ENCODE measurements at places on chromosomes 11 and 22. TPM values are rescaled to one million over a fixed set of nuclear protein-coding genes. Genes with fewer than 3 reads are reported as not detected.

DNA sequence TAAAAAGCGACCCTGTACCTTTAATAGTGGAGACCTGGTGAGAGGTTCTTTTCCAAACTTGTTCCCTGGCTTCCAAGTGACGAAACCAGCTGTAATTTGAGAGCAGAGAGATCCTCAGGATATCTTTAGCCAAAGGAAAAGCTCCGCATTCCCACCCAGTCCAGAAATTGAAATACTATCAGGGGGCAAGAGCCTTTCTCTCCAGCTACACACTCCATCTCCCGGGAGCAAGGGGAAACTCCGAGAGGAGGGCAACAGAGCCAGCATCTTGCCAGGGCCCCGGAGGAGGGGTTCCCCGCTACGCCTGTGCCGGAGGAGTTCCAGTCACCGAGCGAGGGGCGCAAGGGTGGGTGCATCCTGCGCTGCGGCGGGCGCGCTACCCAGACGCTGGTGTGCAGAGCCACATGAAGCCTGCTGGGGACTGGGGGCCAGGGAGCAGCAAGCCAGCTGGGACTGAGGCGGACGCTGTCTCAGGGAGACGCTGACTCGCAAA, at the start of gene FIBIN:
TSS of gene FIBIN (plus strand) at position 148 of the 493 bp plus-strand sequence. CDS start 415 bp downstream, outside the sequence.
- no peak for DNase-seq

- no peak for DNase-seq
Observed at GRCh38 chr11:32870676-32871075, 21.9 kb upstream of the QSER1 start.

DNA sequence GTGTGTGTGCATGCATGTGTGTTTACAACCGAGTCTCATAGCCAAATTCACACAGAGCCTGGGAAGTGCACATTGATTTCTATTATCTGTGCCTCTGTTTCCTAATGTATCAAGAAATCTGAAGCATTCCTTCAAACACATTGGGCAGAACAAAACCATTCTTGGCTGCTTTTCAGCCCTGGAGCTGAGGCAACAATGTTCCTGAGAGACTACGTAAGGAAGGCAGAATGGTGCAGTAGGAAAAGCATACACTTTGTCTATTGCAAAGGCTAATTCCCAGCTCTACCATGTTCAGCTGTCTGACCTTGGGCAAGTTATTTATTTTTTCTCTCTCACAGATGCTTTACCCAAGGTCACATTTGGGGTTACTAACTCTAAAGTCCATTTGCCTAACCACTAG, 575.5 kb downstream of the SOX6 start:
- no peak for DNase-seq

- DNase-seq, result no peak
Observed at GRCh38 chr11:86741484-86741835, 58.9 kb upstream of the PRSS23 start.

DNA sequence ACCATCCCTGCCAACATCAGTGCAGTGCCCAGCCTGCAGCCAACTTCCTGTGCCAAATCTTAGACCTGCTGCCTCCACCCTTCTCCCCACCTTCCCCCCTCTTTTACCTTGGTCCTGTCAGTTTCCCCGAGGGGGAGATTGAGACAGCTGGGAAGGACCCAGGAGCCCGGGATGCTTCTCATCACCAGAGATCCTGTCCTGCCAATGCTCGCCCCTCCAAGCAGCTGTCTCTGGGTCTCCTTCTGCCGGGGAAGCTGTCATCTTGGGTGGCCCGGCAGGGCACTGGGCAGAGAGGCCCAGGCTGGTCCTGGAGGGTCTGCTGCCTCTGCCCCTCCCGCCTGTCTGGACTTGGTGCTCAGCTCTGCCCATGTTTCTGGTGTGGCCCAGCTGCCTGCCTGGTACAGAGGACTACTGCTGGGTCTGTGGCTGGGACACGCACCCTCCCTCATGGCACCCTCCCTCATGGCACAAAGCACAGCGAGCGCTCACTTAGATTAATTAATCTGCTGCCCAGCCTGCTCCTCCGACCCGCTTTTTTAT, 60.4 kb upstream of the THY1 start:
- no peak for DNase-seq

DNA sequence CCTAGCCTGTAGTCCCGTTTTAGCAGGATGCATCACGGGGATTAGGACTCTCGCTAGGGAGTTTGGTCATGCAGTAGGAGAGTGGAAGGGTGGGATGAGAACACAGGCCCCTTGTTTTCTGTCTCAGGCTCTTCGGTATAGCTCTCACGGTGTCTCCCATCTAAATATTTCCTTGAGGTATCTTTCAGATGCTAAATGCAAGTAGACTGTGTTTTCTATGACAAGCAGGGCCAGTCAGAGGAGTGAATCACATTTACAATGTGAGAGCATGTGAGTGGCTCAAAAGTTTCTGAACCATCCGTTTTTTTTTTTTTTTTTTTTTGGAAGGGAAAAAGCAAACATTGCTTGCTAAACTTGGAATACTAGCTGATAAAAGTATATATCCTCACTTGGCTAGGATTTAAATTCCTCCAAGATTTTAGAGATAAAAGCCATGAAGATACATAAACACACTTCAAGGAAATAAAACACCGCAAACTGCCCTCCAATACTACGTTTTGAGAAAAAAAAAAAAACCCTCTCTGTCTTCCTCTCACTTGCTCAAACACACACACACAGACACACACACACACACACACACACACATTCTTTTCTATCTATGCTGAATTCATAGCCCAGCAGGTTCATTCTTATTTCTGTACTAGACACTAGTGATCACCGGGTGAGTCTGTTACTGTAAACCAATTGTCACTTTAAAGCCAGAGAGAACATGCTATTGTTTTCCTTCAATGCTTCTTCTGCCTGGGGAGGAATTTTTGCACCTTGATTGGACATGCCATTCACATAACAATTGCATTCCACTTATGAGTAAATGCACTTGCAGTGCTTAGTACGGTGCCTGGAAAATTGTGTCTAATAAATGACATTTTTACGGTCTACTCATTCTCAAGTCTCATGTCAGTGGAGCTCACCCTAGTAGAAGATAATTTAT, 224.6 kb upstream of the CCDC90B start:
- DNase-seq, result no peak

DNA sequence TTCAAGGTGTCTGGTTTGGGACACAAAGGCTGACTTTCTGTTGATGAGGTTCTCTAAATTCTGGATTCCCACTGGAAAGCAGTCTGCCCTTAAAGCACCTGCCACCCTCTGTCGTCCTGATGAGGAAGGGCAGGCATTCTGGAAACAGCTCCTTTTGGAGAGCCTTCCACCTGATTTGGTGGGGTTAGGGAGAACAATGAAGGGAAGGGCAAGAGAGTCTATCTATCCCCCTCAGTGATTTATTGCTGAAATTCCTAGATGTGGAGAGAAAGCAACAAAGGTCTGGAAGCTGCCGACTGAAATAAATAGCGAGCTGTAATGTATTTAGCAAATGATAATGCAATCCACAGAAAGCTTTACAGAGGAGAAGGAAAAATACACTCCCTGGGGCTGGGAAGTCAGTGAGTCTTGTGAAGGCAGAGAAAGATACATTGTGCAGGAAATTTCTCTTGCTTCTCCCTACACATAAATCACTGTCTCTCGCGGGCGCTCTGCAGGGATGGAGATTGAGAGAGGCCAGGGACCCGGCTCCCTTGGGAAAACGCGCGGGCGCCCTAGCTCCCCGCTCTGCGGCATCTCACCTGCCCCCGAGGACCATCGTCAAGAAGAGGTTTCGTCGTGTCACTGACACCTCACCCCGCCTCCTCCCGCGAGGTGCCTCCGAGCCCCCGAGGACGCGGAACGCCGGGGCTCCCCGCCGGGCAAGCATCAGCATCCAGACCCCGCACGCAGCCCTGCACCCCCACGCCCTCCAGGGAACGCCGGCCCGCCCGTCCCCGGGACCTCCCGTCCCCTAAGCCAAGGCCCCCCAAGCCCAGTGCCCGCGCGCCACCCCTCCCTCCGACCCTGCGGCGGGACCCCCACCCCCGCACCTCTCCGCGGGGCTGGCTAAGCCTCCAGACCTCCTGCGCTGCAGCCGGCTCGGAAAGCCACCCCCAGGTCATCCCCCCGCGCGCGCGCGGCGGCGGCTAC, 673 bp downstream of the CDON start:
- no peak for DNase-seq

DNA sequence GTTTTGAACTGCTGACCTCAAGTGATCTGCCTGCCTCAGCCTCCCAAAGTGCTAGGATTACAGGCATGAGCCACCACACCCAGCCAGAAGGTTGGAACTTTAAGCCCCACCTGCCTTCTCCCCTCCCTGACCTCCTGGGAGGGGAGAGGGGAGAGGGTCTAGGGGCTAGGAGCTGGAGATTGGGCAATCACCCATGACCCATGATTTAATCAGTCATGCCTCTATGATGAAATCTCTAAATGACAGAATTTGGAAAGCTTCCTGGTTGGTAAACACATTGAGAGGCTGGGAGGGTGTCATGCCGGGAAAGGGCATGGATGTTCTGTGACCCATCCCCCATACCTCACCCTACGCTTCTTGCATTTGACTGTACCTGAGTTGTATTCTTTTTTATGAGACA, 17.1 kb upstream of the TFIP11 start:
- DNase-seq, result no peak

- DNase-seq, result no peak
Observed at GRCh38 chr11:77026221-77026620, 8.0 kb upstream of the B3GNT6 start.

DNA sequence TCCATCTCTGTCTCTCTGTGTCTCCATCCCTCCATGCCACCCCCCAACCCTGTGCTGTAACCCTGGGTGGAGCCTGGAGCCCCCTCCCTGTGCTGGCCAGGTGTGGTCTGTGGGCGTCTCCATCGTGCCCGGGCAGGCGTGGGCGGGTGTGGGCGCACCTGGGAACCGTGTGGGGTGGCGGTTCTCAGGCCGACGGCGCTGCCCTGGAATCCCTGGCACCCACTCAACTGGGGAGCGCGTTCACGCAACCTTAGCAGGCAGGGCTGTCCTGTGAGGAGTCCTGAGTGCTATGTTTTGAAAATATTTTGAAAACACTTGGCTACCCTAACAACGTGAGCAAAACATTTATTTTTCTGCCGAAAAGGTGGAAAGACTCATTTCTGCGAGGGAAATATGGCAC, 4.7 kb downstream of the TNNT3 start:
- DNase-seq, result peak; percentile 2

DNA sequence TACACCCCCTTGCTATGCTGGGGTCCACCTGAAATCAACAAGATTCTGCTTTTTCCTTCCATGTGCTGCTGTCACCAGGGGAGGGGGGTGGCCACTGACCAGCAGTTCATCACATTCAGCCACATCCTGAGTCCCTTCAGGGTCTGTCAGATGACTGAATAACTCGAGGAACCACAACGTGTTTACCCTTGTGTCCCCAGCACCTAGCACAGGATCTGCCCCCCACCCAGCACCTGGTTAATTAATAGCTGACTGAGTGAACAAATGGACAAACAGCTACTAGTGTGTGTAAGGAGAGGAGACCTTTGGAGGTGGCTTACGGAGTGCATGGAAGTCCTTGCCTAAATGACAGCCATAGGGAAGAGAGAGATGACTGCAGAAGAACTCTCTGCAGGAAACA, 119.5 kb upstream of the NCAM1 start:
- no peak for DNase-seq

LYVE1 gene
- 0.27 TPM for total RNA-seq

RFPL1 gene
- total RNA-seq, result not detected

MB gene
- not detected for total RNA-seq

All from kidney epithelial cell (primary cell).